ENCODE measurements at places on chromosomes 7 and 10. TPM values are rescaled to one million over a fixed set of nuclear protein-coding genes. Genes with fewer than 3 reads are reported as not detected.

DNA sequence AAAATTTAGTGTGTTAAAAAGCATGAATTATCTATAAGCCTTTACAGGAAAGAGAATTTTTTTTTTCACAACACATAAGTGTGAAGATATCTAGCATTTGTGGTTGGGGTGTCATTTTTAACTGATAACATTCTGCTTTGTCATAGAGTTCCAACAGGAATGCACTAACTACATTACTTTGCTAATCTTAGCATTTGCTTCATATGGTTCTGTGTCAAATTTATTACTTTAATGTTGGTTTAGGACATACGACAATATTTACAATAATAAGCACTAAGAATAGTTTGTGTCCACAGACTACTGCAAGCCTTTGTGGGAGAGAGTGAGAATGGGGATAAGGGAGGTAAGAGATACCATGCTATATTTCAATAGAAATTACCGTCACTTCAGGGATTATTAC lies 40.6 kb upstream of the MAGI2 start:
- DNase-seq = no peak

DNA sequence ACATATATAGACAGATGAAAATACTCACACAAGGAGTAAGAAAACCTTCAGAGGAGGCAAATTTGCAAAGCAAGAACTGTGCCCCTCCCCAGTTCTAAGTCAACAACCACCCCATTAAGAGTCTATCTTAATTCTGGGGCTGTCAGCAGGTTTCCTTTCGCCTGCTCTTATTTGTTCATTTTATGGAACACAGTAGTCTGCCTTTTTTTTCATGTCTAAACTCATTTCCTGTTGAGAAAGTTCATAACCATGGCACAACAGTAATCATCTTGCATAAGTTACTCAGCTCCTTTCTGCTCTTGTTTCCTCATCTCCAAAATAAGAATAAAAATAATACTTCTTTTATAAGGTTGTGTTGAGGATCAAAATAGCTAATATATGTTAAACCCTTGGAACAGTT lies 25.8 kb upstream of the AMPH start:
- DNase-seq = no peak

The SLC37A3 gene
- total RNA-seq = 62.3 TPM

The LRRC17 gene
- 95.6 TPM for total RNA-seq

GRCh38 chr10:124328477-124329220 lies 90.1 kb downstream of the OAT start:
- no peak for DNase-seq

The CALCR gene
- total RNA-seq = not detected

All from fibroblast of the aortic adventitia (primary cell).